Left ventricle myocardium superior (tissue), 1 donor: ENCODE measurements at places on chromosomes 6 and 20.
A peak's percentile ranks its signal among the peaks of the same experiment; 100 is the strongest.

GRCh38 chr20:50587291-50587961 is 77.2 kb downstream of the PTPN1 start:
- DNase-seq, result peak; percentile 32

DNA sequence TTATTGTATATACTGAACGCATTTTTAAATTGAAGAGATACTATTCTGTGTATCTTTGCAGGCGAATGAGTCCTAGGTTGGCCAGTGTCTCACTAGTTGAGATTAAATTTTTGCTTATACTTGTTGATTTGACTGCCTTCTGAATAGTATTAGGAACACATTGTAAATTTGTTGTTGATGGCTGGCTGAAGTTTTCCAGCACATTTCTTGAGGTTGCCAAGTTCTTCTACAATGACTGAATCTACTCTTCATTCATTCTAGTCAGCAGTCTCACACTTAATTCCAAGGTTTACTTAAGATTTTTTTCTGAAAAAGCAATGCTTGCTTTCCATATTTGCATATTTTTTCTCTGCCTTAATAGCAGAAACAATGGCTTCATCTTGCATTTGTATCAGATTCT is 151.7 kb downstream of the ZFAND3 start:
- DNase-seq, result no peak

DNA sequence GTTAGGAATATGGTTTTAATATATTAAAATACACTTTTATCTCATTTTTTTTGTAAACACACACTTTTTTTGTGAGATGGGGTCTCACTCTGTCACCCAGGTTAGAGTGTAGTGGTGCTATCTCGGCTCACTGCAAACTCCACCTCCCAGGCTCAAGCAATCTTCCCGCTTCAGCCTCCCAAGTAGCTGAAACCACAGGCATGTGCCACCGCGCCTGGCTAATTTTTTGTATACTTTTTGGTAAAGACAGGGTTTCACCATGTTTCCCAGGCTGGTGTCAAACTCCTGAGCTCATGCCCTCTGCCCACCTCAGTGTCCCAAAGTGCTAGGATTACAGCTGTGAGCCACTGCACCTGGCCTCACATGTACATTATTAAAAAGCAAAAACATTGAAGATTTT is 10.8 kb downstream of the IPCEF1 start:
- DNase-seq, result no peak

GRCh38 chr6:12238219-12238618 is 51.9 kb upstream of the EDN1 start:
- DNase-seq, result no peak

GRCh38 chr6:1190366-1190765 is 121.5 kb upstream of the FOXQ1 start:
- DNase-seq, result no peak

DNA sequence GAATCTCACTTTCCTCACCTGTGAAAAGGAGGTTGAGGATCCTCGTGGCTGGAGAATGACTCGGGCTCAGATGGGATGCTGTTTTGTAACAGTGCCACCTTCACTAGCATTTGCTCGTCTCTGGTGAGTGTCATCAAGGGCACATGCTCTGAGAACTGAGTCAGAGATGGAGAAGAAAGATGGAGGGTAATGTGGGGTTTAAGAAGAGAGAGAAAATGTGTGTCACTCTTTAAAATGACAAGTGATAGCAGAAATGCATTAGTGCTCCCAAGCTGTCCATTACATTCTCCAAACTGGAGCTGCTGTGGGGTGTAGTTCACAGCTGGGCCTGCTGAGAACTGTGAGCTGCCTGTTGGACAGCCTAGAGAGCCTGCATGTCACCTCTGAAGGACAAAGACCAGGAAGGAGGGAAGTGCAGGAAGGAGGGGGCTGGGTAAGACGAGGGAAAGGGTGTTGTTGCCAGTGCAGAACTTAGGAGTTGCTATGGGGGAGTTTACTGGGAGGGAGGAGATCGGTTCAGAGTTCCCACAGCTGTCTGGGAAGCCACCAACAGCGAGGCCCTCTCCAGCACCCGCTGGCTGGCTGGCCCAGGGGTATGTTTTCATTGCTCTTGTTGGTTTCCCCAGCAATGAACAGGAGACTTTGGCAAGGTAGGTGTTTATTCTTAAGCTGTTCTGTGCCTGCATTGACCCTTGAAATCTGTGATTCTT is 19.8 kb downstream of the GMPR start:
- DNase-seq, result peak; percentile 39
